ENCODE measurements at places on chromosomes 2 and 18.

DNA sequence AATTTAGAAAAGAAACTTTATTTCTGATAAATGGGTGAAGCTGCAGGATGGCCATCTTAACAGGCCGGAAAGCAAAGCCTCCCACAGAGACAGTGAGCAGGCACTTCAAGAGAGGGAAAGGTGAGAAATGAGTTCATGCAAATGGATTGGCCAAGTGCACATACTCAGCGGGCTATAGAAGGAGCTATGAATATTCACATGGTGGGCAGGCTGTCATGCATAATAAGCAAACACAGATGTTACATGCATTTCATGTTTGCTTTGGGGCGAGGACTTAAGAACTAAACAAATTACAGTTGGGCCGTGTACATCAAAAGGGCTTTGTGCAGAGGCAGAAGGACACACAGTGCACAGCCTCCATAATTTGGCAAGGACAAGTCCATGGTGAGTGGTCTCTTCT lies 69.8 kb upstream of the MAL start:
- DNase-seq = no peak

GRCh38 chr2:8087480-8087840 lies 594.4 kb upstream of the ID2 start:
- DNase-seq = no peak

DNA sequence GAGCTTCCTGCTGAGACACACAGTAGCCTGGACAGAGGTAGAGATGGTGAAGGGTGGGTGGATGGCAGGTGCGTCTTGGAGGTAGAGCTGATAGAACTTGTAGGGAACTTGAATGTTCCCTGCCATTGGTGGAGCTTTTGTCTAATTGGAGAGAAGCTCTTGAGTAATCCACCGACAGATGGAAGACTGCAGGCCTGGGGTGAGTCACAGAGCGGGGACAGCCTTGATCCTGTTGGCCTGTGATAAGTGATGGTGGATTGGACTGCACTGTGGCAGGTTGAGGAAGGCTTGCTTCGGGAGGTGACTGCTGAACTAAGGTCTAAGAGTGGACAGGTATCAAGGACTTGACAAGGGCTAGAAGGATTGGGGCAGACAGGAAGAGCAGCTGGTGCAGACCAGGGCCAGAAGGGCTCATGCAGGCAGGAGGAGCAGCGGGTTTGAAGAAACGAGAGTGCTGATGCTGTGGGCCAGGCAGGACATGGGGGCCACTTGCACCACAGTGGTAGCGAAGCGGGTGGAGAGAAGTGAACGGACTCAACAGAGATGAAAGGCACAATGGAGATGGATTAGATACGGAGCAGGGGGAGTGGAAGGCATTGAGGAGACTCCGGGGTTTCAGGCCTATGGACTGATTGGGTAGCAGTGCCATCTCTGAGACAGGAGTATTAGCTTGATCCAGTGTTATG lies 16.3 kb downstream of the CABLES1 start:
- no peak for DNase-seq

DNA sequence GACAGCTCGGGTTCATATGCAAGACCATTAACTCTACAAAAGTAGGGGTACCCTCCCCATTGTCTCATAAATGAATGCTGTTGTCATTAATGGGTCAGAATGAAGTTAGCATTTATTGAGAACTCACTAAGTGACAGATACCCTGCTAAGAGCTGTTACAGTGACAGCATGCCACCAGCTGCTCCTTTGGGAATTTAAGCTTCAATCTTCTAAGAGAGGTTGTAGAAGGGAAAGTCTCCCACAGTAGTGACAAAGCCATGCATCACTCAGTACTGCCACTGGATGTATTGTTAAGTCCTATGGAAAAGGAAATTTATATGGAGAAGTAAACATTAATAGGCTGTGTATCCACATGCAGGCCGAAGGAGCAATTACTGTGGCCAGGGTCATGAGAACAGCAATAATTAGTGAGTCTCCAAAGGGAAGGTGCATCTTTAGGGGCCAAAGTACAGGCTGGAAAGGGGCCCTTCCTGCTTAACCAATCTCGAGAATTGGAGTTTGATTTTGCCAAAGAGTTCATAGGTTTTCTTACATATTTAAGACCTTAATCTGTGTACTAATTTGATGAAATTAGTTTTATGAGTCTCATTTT lies 64.5 kb upstream of the FAM124B start:
- DNase-seq = no peak

DNA sequence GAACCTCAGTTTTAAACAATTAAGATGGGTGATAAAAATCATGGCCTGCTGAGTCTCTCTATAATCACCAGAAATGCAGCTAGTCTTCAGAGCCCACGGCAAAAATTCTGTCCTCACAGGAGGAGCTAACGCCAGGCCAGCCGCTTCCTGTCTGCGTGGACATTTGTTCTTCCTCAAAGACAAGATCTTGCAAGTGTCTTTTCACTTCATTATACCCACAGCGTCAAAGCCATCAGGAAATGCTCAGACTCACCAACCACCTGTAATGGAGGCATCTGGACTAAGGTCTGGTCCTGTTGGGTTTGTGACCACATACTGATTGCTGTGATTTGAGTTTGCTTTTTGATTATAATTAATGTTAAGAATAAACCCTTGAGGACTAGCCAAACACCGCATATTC lies 473.8 kb upstream of the MC4R start:
- DNase-seq = no peak

DNA sequence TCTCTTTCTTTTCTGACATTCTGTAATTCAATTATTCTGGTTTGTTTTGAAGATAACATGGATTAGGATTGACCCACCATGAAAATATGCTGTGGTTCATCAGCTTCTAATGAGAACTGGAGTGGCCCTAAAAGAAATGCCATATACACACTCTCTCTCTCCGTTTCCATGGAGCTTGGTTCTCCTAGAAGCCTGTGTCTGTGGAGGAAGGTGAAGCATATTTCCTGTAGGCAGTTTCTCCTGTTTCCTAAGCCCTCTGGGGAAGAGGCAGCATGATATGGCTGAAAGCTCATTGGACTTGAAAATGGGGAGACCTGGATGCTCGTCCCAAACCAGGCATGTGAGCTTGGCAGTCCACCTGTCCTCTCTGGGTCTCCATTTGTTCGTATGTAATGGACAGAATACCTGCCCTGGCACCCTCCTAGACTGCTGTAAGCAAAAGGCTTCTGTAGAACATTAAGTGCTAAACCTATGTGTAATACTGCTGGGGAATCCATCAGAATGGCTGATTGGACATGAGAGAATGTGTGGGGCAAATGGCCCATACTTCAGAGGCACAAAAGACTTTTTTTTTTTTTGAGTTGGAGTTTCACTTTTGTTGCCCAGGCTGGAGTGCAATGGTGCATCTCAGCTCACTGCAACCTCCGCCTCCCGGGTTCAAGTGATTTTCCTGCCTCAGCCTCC lies 75.3 kb upstream of the PPP1CB start:
- DNase-seq = no peak

DNA sequence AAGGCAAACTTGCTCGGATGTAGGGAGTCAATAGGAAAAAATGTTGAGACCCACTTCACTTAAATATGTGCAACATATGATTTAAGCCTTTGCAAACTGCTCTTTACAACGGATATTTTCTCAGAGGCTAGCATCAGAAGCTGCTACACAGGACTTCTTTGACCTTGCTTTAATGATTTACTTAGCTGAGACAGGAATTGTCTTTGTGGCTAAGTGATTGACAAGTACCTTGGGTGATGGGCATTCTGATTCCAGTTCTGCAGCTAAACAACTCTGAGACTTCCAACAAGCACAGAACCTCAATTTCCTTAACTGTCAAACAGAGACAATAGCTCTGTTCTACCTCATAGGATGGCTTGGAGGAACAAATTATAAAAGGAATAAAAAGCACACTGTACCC lies 150.2 kb downstream of the NCKAP5 start:
- no peak for DNase-seq

DNA sequence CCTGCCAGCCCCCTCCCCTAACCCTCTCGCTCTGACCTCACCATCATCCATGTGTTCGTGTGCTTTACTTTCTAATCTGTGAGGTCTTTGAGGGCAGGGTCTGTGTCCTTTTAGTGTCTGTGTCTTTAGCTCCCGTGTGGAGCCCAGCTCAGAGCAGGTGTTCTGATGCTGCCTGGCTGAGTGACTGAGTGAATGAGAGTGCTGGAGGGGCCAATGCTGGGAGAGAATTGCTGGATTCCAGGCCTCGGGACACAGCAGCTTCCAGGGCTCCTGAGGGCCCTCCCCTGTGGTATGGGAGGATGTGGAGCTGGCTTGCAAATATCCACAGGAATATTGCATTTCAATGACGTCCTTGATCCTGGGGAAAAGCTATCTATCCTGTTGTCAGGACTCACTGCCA lies 160.6 kb downstream of the ANKRD30B start:
- no peak for DNase-seq

GRCh38 chr18:71808616-71809015 lies 735.5 kb downstream of the CBLN2 start:
- DNase-seq = no peak

GRCh38 chr2:102975996-102976975 lies 214.5 kb downstream of the TMEM182 start:
- DNase-seq = no peak

GRCh38 chr2:216690853-216691741 lies 4.3 kb downstream of the IGFBP5 start:
- DNase-seq = no peak

GRCh38 chr2:99775585-99775984 lies 285.8 kb upstream of the REV1 start:
- DNase-seq = no peak
